ENCODE measurements at places on chromosomes 6 and 20. TPM values are rescaled to one million over a fixed set of nuclear protein-coding genes. Genes with fewer than 3 reads are reported as not detected.

RANBP9 gene
- total RNA-seq = 29.8 TPM

DNA sequence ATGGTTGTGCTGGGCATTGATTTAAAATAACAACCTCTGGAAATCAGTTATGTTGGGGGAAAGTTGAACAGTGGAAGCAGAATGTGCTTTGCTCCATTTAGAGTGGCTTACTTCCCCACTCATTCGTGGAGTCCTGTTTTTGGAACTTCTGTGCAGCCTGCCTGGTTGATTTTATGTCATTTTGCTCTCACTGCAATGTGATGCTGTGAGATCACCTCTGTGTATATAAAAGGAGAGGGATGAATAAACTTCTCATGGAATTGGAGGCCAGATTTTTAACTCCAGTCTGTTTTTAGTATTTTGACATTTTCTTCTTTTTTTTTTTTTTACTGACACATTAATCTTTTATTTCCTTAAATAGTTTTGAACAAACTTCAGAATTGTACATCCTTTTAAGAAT lies 139.0 kb downstream of the FNDC1 start:
- DNase-seq = no peak

DNA sequence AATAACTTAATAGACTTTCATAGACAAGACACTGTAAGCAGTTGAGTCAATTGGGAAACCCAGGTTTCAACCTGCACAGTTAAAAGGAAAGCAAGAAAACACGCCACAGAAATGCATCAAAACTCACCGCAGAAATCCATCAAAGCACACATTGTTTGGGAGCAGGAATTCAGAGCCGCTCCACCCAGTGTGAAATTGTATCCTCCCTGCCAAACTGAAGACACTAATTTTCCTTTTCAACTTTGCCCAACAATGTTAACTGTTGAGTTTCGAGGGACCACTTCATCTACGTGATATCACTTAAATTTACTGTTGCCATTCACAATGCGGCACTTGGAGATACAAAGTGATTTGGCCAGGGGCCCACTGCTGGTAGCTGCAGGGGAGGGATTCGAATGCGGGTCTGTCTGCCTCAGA lies 92.7 kb downstream of the DACT2 start:
- no peak for DNase-seq

TAB2 gene
- 49.8 TPM for total RNA-seq

FAM229B gene
- total RNA-seq = 6.2 TPM

HLA-DQB2 gene
- not detected for total RNA-seq

ZNF341 gene
- 4.3 TPM for total RNA-seq

DNA sequence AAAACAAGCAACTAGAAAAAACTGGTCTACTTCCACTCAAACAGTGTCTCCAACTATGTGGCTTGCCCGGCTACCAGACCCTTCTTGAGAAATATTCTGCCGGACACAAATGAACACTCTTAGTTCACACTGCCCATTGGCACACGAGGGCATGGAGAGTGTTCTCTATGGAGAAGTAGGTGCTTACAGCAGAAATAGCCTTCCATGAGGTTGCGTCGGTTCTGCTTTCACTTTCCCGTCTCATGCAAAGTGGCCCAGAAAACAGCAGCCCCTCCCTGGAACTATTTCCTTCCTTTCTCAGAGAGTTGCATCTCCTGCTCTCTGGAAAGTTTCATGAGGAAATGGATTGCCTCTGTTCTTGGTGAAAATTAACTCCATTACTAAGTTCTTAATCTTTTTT lies 9.5 kb upstream of the HLA-DOA start:
- DNase-seq = no peak

MUC22 gene
- not detected for total RNA-seq

GRCh38 chr6:131399433-131399832 lies 173.6 kb upstream of the ARG1 start:
- no peak for DNase-seq

SLPI gene
- total RNA-seq = not detected

GRCh38 chr20:50575865-50576720 lies 65.9 kb downstream of the PTPN1 start:
- DNase-seq = no peak

OPRM1 gene
- total RNA-seq = not detected

- DNase-seq = no peak
Observed at GRCh38 chr20:10749084-10749483, 75.3 kb upstream of the JAG1 start.

GRCh38 chr6:35797837-35798526 lies 859 bp upstream of the CLPS start:
- DNase-seq = no peak

GRCh38 chr20:42190084-42190483 lies 571.9 kb upstream of the CHD6 start:
- DNase-seq = no peak

DNA sequence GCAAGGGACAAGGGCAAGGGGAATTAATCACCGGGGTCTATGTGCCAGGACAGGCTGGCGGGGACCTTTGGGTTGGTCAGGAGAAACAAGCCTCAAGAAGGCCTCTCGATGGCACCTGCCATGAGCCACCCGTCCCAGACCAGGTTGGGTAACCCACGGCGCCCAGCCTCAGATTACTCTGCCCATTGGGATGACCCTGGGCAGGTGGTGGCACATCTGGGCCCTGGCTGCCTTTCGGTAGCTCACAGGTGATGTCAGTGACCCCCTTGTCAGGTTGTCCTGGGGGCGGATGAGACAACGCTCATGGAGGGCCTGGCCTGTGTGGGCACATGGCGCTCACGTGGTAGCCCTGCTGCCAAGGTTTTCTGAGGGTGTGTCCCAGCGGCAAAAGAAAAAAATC lies 152.2 kb downstream of the SYCP2 start:
- DNase-seq = no peak

- no peak for DNase-seq
Observed at GRCh38 chr6:133114973-133115372, 126.2 kb upstream of the EYA4 start.

- DNase-seq = no peak
Observed at GRCh38 chr6:144066741-144067484, 28.5 kb downstream of the SF3B5 start.

GRCh38 chr20:38024496-38024895 lies 8.8 kb downstream of the TTI1 start:
- no peak for DNase-seq

GRCh38 chr6:25320459-25320858 lies 41.3 kb downstream of the CARMIL1 start:
- no peak for DNase-seq

GRCh38 chr20:25283221-25283951 lies 35.5 kb downstream of the PYGB start:
- no peak for DNase-seq

DNA sequence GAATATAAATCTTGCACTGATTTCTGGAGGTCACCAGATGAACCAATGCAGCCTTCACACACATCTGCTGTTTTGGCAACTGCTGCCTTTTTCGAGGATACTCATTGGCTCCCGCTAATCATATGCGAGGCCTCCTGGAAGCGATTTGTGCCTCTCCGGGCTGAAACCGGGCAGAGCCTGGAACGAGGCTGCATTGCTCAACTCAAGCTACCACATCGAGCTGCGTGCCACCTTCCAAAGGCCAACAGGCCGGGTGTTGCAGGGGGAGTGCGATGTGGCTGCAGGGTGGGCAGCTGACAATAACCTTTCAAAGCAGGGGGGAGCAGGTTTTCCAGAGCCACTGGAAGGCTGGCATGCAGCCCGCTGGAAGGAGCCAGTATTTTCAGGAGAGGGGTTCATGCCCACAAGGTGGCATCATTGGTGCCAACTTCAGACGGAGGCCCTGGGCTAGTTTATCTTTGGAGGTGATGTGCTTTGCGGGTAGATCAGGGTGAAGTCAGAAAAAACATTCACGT lies 122.6 kb upstream of the IFNGR1 start:
- no peak for DNase-seq

DNA sequence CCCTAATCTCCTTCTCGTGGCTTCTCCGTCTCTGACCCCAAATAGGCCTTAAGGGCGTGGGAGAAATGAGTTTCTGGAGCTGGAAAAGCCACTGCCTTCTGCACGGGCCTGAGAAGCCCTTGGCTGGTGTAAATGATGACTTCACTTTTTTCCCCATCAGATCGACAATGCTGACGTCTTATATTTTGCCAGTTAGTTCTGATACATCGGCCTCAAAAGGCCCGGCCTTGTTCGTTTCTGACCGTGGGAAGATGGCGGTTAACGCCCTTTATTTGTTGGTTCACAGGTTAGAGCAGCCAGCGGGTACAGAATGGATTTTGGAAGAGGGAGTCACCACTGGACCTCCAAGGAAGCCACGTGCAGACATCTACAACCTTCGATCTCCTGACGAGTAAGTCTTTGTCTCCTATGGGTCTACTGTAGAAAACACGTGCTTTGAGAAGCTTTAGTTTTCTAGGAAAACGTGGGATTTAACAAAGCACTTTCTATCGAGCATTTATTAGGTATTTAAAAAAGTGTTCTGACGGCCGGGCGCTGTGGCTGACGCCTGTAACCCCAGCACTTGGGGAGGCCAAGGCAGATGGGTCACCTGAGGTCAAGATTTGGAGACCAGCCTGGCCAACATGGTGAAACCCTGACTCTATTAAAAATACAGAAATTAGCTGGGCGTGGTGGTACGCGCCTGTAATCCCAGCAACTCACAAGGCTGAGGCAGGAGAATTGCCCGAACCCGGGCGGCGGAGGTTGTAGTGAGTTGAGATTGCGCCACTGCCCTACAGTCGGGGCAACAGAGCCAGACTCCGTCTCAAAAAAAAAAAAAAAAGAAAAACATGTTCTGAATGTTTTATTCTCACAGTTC lies 1.2 kb upstream of the ZNFX1 start:
- DNase-seq = no peak

GMNN gene
- total RNA-seq = 20.0 TPM

DNA sequence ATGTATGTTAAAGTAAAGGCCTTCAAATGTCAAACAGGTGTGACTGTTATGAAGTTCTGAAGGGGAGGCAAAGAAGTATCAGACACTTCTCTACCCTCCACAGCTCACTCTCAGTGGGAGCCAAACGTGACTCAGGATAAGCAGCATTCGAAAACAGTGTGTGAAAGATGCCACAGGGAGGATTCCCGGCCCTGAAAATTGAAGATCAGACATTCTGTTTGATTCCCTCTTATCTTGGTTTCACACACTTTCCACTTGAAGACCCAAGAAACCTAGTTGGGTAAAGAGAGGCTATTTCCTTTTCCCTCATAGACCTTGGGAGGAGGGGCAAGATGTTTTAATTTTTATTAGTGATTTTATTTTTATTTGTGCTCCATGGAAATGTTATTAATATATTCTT lies 164.2 kb upstream of the SUPT3H start:
- no peak for DNase-seq

IL20RA gene
- total RNA-seq = 0.48 TPM

DNA sequence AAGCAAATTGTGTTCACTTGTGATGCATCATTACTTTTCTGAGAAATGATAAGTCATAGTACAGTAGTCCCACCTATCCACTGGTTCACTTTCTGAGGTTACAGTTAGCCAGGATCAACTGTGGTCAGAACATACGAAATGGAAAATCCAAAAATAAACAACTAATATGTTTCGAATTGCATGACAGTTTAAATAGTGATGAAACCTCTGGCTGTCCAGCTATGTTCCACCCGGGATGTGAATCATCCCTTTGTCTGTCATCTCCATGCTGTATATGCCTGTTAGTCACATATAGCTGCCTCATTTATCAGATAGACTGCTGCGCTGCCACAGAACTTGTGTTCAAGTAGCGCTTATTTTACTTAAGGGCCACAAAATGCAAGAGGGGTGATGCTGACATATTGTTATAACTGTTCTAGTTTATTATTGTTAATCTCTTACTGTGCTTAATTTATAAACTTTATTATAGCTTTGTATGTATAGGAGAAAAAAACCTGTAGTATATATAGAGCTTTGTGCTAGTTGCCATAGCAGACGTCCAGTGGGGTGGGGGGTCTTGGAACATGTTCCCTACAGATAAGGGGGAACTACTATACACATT lies 29.2 kb downstream of the AFDN start:
- DNase-seq = no peak

DNA sequence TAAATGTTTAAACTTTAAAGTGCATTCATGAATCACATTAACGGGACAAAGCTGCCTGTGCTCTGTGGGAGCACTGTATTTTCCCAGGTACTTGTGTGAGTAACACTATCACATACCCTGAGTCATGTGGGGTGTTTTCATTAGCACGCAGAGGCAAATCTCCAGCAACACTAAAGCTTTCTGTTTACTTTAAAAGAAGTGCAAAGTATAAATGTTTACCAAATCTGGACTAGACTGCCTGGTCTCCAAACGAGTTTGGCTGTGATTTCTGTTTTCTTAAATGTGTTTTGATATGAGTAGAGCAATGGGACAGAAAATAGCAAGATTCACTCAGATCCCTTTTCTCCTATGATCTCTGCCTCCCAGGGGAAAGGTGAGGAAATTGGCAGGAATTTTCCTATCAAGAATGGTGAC lies 28.8 kb upstream of the RIPPLY2 start:
- DNase-seq = no peak

DNA sequence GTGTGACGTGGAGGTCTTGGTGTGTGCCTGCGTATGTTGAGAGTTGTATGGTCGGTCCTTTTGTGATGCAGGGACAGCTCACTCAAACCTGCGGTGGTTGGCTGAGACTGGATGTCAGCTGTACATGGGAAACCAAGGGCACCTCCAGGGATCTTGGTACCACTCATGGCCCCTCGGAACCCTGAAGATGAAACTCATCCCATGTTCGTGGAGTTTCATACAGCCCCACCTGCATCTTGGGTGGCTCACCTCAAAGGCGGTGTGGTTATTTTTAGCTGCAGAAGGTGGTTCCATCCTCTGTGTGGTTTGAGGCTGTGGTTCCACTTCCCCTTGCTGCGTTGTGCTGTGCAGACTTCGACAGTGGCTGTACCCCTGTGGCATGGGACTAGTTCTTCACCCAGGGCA lies 52.6 kb upstream of the SLC22A1 start:
- no peak for DNase-seq

OR2J3 gene
- total RNA-seq = not detected

GRCh38 chr20:57888591-57888990 lies 178.8 kb upstream of the PMEPA1 start:
- DNase-seq = no peak

DNA sequence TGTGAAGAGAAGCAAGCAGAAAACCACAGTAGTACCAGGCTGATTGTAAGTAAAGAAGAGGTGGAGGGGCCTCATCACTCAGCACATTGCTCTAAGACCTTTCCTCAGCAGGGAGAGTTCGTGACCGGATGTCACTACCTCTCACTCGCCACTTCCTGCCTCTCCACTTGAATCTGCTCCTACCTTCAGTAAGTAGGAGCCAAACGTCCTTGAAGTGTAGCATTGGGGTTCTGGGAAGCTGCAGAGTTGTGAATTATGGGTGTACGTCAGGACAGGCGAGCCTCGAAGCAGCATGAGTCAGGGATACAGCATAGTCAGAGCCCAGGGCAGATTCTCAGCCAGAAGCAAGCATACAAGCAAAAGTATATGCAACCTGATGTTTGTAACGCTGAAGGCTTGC lies 224.9 kb downstream of the PHACTR1 start:
- DNase-seq = no peak

BNIP5 gene
- not detected for total RNA-seq
